CD4-positive, alpha-beta T cell treated with Interleukin-15 for 1 hour (primary cell): ENCODE measurements at places on chromosomes 5 and 9.

DNA sequence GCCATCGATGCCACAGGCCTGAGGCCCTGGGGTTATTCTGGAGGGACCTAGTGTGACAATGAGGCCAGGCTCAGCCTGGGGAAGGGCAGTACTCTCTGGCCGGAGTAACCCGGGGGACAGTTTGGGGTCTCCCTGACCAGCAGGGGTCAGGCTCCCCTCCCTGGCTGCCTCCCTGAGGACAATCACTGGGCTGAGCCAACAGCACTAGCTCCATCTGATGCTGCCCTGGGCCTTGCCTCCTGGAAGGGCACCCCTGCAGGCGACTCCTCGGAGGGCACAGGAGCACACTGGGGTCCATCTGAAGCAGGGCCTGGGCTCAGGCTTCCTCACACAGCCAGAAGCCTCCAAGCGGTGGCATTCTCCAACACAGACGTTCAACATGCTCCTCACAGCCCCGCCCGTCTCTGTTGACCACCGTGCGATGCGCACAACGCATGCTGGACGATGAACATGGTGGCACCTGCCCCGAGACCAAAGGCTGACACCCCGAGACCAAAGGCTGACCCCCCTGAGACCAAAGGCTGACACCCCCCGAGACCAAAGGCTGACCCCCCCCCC lies 68.3 kb downstream of the ADAMTS2 start:
- DNase-seq, result no peak

GRCh38 chr5:140115186-140115500 lies 1.2 kb downstream of the PURA start:
- no peak for DNase-seq

DNA sequence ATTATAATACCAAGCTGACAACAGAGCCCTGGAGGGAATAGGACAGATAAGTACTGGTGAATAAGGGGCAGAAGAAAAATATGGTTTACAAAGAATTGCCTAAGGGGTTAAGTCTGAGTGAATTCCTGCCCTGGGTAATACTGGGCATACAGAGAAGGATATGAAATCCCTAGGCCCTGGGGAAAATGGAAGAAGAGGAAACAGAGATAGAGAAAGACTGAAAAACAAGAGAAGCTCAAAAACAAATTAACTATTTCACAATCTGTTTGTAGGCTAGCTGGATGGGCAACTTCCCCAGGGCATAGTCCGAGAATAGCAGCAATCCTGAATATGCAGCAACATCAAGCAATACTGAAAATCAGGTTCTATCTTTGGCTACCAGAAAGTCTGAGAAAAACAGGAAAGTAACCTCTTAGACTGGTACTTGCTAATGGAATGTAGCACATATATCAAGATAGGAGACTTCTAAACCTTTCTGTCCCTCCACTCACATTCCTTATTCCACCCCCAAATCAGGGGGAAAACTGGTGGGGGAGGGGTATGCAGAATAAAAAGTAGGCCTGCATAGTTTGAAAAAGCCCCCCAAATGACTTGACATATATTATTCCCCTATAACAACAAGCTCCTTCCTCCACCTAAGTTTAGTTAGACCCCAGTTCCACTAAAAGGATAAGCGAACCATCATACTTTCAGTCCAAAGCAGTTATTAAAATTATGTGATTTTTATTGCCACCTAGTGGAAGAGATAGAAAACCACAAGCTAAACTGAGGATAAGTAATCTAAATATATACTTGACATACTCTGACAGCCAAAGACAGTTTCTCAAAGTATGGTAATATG lies 20.6 kb downstream of the SLC38A9 start:
- no peak for DNase-seq

DNA sequence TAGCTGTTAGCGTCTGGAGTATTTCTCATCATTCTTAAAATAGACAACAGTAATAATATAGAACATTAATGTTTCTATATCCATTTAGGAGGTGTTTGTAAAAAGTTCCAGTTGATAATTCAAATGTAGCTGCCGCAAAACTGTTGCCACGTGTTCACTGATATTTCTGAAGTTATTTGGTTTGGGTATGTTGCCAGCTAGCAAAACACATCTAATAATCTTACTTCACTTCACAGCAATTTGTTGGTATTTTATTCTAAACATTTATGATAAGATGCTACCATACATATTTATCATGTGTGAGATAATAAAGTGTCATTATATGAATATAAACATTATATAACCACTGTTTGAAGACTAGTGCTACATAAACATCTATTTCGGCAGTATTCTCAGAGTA lies 101.6 kb downstream of the CDH12 start:
- DNase-seq, result no peak

DNA sequence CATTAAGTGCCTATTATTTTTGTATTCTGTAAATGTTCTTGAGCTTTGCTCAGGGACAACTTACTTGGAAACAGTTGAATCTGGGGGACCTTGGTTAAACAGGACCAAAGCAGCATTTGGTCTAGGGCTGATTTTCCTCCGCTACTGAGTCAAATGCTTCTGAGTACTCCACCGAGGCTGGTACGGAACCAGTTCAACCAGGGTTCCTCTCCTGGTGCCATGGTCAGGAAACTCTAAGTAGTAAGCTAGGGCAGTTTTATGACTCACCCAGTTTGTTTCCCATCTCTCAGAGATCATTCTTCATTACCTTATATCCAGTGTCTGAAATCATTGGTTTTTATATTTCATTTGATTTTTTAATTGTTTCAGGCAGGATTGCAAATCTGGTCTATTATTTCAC lies 111.9 kb upstream of the TNFAIP8 start:
- DNase-seq, result no peak

GRCh38 chr5:172380987-172381643 lies 73.2 kb downstream of the SH3PXD2B start:
- DNase-seq, result no peak

- DNase-seq, result no peak
These were observed 8.3 kb downstream of the NFIL3 start for GRCh38 chr9:91415290-91415689.

DNA sequence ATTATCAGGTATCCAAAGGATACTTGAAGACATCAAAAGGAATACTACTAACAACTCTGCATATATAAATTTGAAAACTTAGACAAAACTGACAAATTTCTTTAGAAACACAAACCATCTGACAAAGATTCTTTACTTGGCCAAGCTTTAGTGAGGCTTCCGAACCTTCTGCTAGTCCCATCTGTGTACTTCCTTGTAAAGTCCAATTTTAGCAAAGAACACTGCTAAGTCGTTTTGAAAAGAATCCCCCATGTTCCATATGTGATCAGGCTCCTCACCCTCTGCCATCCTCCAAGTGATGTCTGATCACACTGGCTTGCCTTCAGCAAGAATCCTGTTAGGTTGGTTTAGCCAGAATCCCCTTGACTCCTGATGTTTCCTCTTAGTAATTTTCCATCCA lies 150.0 kb upstream of the ACO1 start:
- no peak for DNase-seq

- no peak for DNase-seq
These were observed 56.1 kb upstream of the MAST4 start for GRCh38 chr5:66540078-66540477.

DNA sequence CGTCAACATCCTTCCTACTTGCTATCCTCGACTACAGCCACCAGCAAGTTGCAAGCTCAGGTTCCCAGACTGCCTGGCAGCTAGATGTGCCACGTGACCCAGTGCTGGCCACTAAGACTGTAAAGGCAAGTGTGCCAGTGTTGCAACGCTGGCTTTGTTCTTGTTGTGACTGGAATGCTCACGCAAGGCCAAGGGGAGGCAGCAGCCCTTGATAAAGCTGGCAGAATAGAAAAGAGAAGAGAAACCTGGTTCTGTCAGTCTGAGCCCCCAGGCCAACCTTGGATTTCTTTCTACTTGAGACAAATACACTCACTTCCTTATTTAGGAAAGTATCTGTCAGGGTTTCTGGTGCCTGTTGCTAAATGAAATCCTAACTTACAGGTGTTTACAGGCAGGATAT lies 113.0 kb downstream of the KLHL3 start:
- peak; percentile 46 for DNase-seq

- no peak for DNase-seq
These were observed 38.5 kb downstream of the CYSTM1 start for GRCh38 chr5:140213370-140213983.

GRCh38 chr5:150274811-150275210 lies 14.8 kb downstream of the CAMK2A start:
- DNase-seq, result no peak

- DNase-seq, result no peak
These were observed 8.4 kb downstream of the PTGES2 start for GRCh38 chr9:128118971-128119665.

DNA sequence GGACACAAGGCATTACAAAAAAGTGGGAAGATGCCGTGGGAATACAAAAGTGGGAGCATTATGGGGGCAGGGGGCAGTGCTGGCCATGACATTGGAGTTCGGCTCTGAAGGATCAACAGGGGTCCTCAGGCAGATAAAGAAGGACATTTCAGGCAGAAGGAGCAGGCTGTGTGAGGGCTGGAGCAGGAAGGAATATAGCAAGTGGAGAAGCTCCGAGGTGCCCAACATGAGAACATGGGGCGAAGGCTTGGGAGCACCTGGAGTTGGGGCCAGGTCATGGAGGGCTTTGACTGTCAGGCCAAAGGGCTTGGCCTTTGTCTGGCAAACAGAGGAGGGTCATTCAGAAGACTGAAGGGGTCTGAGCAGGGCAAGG lies 2.5 kb downstream of the B4GALT7 start:
- no peak for DNase-seq

GRCh38 chr5:137375741-137376526 lies 123.2 kb downstream of the SPOCK1 start:
- no peak for DNase-seq

DNA sequence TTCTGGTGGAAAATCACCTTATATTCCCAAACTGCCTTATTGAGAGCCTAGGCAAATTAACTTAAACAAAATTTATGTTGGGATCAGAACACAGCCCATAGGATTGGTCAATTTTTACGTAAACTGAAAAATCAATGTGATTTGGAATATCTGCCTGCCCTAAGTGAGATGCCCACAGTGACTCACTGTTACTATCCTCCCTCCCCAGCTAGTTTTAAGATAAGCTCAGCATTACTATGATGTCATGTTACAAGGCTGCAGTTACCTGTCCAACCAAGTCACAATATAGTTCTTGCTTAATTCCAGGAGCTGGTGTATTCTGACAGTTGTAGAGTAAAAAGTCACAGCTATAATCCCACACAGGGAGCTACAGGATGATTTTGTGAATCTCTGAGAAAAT lies 23.1 kb downstream of the SKP1 start:
- DNase-seq, result no peak

DNA sequence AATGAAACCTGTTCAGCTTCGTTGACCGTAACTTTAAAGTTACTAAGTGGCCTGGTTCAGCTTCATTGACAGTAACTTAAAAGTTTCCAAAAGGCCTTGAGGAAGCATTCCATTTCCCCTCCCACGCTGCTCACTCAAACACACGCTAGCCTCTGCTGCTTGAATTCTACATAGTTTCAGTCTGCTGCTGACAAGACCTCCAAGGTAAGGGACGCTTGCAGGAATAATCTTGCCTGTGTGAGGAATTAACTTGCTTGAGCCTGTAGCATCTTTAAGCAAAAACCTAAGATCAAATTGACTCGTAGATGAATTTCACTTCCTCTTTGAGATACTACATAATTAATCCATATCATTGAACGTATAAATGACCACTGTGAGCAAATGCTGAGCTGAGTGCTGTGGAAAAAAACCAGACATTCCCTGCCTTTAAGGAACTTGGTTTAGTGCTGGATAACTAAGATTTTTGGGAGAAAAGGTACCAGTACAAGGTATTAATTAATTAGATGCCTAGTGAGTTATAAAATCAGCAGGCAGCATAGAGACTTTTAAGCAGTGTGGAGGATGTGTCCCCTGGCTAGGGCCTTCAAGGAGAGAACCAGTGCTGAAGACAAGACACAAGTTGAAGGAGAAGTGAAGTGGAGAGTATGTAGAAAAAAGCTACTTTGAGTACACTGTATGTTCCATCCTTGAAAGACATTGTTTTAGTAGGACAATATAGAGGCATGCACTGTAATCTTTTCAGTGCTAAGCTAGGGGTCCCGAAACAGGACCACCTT lies 39.2 kb downstream of the GRAMD2B start:
- no peak for DNase-seq

DNA sequence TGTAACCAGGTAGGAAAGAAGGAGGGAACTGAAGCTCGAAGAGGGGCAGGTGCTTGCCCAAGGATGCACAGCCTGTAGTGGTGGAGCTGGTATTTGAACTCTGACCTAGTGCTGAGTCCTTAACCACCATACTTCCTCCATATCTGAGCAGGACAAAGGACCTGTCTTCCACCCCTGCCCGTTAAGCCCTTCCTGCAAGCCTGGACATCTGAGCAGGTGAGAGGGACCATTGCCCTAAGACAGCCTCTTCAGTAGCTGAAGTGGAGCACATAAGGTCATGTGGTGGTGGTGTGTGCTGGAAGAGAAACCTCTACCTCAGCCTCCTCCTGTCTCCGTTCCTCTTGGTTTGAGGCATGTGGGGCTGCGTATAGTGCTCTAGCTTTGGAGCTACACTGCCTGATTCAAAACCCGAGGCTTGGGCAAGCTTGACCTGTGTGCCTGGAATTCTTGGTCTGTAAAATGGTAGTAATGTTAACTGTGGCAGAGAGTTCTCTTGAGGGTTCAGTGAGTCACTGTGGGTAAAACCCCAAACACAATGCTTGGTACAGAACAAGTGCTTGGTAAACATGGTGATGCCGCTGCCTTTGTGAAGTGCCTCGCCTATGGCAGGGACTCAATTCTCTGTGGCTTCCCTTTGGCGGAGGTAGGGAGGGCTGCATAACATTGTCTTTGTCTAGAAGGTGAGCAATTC lies 7.4 kb downstream of the GALNT10 start:
- peak; percentile 37 for DNase-seq

GRCh38 chr9:5186416-5187169 lies 1.2 kb upstream of the INSL6 start:
- DNase-seq, result peak; percentile 68

DNA sequence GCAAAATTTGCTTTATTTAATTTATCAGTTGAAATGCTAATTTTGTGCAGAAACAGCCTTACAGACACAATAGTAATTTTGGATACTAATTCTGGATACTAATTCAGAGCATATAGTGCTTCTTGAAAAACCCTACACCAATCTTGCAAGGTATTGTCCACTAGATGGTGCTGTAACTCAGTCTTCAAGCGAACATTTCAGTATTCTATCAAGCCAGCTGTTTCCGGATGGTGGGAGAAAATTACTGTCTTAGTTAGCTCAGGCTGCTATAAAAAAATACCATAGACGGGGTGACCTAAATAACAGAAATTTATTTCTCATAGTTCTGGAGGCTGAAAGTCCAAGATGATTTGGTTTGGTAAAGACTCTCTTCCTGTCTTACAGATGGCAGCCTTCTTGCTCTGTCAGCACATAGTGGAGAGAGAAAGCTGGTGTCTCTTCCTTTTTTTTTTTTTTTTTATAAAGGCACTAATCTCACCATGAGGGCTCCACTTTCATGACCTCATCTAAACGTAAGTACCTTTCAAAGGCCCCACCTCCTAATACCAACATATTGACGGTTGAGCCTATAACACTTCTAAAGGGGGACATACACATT lies 1306.5 kb upstream of the CDH9 start:
- no peak for DNase-seq

GRCh38 chr5:99617335-99617734 lies 688.5 kb upstream of the CHD1 start:
- no peak for DNase-seq

- DNase-seq, result peak; percentile 17
These were observed 313.0 kb downstream of the CETN3 start for GRCh38 chr5:90096415-90097081.
